Caco-2 (cell line): ENCODE measurements at places on chromosomes 1 and 21. TPM values are rescaled to one million over a fixed set of nuclear protein-coding genes. Genes with fewer than 3 reads are reported as not detected.

LUZP1 gene
- 20.0 and 20.6 TPM in 2 replicates for total RNA-seq

MMEL1 gene
- not detected in 2 replicates for total RNA-seq

COL6A2 gene
- 8.8 and 11.1 TPM in 2 replicates for total RNA-seq

HES2 gene
- total RNA-seq: 0.37 and 0.91 TPM in 2 replicates

HOOK1 gene
- total RNA-seq: 23.0 and 25.2 TPM in 2 replicates

GPA33 gene
- not detected in 2 replicates for total RNA-seq

AK2 gene
- 127 and 139 TPM in 2 replicates for total RNA-seq

KRTAP21-2 gene
- total RNA-seq: not detected in 2 replicates

PDPN gene
- 0.49 TPM in 1 of 2 replicates, not detected in the other for total RNA-seq
